ENCODE measurements at places on chromosomes 3 and 15.

GRCh38 chr3:27758083-27758482 lies 36.0 kb upstream of the EOMES start:
- no peak for DNase-seq

DNA sequence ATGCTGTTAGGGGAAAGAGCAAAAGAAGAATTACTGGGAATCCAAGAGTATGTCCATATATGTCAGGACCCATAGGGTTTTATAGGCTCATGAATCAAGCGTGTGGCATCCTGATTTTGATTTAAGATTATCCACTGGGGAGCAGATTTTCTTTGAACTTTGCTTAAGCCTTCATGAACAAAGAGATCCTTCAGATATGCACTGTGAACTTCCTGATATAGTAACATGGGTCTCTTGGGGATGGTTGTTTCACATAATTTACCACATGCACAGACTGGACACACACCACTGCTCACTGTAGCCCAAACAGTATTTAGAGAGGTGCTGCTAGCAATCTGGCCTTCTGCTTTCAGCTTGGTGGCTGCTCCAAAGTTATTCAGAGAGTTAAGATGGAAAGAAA lies 200.9 kb upstream of the ZPLD1 start:
- no peak for DNase-seq

GRCh38 chr3:43442872-43443395 lies 156.6 kb downstream of the SNRK start:
- no peak for DNase-seq

DNA sequence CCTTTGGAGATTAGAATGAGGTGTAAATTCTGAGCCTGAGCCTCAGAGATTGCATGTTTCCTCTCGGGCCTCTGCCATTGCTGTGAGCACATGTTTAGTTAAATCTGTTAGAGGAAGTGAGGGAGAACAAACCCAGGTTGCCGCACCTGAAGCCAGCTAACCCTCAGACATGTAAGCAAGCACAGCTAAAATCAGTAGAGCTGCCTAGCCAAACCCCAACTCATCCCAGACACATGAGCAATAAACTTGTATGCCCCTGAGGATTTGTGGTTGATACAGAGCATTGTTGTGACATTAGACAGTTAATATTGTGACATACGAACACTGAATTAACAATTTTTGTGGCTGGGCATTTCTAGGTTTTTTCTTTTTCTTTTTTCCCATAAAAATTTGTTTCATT lies 41.9 kb downstream of the NMD3 start:
- DNase-seq, result no peak

GRCh38 chr3:71726146-71726545 lies 944 bp upstream of the EIF4E3 start:
- DNase-seq, result no peak

DNA sequence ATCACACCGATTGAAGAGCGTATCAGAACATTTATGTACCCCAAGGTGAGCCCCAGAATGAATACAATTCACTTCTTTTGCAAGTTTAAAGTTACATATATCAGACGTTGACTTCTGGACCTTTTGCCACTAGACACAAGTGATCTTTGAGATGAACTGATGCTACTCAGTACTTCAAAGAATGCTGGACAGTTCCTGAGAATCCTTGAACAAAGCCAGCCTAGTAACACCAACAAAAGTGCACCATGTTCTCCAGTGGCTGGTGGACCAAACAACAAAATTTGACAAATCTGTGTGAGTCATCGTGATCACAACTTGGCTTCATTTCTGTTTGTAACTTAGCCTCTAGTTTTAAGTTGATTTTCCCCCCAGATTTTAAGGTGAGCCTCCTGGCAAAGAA lies 355.7 kb downstream of the SOX2 start:
- no peak for DNase-seq

GRCh38 chr3:156693166-156693565 lies 18.8 kb downstream of the TIPARP start:
- DNase-seq, result no peak

DNA sequence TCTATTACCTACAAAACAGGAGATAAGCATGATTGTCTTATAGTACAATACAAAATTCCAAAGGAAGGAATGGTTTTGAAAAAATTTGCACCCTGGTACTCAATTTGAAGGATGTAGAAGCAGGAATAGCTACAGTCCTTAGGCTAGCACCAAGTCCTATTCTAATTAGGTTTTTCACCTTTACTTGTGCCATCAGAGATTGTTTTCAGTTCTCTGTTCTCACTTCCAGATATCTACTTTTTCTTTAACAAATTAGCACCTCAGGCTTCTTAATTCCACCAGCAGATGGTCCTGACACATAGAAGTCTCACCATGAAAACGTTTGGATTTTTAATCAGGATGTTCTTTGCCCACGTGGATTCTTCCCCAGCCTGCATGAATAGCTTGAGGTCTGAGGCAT lies 43.8 kb downstream of the IL5RA start:
- no peak for DNase-seq

GRCh38 chr3:138234401-138235179 lies 47.5 kb downstream of the ARMC8 start:
- DNase-seq, result no peak

All from SK-N-DZ (cell line).